NCI-H2081 treated with DMSO at 0.1 percent for 48 hours (cell line): ENCODE measurements at places on chromosomes 2 and 18.

- DNase-seq: no peak
These were observed 6.0 kb downstream of the ENOSF1 start for GRCh38 chr18:706405-706804.

GRCh38 chr2:45301307-45302277, 292.3 kb upstream of the SIX2 start:
- DNase-seq: peak; percentile 92

DNA sequence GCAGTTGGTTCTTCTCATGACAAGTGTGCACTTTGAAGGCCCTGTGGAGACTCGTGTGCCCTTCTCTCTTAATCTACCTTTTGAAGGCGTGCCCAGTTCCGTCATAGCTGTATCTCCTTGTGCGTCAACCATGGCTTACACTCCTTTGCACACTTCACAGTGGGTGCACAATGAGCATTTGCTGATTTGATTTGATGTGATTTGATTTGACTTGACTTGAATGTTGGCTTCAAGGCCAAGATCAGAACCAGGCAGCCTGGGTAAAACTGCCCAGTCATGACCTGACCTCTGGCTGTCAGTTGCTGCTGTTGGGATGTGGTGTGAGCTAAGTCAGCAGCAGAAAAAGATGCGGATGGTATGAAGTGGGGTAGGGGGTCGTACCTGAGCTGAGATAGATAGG, 670.3 kb upstream of the HS6ST1 start:
- no peak for DNase-seq

DNA sequence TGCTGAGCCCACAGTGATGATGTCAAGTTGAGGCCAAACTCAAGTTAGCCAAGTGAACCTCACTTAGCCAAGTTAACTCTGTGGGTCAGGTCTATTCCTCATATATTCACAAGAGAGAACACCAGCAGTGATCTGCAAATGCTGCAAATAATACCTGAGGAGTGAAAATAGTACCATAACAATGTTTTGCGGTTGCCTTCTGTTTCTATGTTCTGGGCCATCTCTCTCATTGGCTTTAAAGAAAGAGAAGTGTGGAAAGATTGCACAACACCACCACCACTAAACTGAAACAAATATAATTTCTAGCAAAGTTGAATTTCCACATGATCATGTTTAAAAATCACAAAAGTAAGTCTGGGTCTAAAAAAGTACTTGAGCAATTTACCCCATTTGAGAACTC, 211.1 kb upstream of the GALNT5 start:
- DNase-seq: no peak

GRCh38 chr2:84297155-84297554, 161.9 kb downstream of the SUCLG1 start:
- DNase-seq: no peak

- no peak for DNase-seq
These were observed 53.5 kb downstream of the COPS8 start for GRCh38 chr2:237139123-237139675.

DNA sequence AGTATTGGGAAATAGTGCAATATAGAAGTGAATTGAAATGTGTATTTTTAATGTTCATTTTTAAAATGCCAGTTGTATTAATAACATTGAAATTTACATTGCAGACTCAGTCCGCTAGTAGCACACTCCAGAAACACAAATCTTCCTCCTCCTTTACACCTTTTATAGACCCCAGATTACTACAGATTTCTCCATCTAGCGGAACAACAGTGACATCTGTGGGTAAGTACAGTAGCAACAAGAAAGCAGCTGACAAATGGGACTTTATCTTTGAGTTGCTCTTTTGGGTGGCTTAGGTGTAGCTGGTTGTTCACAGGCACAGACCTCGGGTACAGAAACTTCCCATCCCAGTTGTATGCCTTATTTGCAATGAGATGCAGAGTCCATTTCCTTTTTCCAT, 118.2 kb upstream of the IL1R2 start:
- DNase-seq: no peak

GRCh38 chr2:43111788-43112554, 114.4 kb downstream of the ZFP36L2 start:
- no peak for DNase-seq
